ENCODE measurements at places on chromosomes 2 and 18. TPM values are rescaled to one million over a fixed set of nuclear protein-coding genes. Genes with fewer than 3 reads are reported as not detected.

- H3K27me3 ChIP-seq, result no peaks in the 10 kb centered on the region
- H3K4me3 ChIP-seq, result no peak overlapping the region
- H3K27ac ChIP-seq, result no peak overlapping the region
- H3K36me3 ChIP-seq, result no peaks in the 10 kb centered on the region
- H3K4me1 ChIP-seq, result no peaks in the 10 kb centered on the region
These were observed 476.4 kb upstream of the SPHKAP start for GRCh38 chr2:228657807-228658402.

GRCh38 chr2:71630454-71631328 is 177.3 kb downstream of the DYSF start:
- no peak overlapping the region for H3K4me3 ChIP-seq
- no peaks in the 10 kb centered on the region for H3K27me3 ChIP-seq
- no peaks in the 10 kb centered on the region for H3K4me1 ChIP-seq
- no peak overlapping the region for H3K27ac ChIP-seq
- no peak for DNase-seq
- H3K36me3 ChIP-seq, result no peaks in the 10 kb centered on the region

GRCh38 chr2:222040333-222040732 is 258.5 kb downstream of the PAX3 start:
- no peak overlapping the region for H3K4me3 ChIP-seq
- H3K27ac ChIP-seq, result no peak overlapping the region
- H3K36me3 ChIP-seq, result no peaks in the 10 kb centered on the region
- no peak for DNase-seq
- H3K4me1 ChIP-seq, result no peaks in the 10 kb centered on the region

DNA sequence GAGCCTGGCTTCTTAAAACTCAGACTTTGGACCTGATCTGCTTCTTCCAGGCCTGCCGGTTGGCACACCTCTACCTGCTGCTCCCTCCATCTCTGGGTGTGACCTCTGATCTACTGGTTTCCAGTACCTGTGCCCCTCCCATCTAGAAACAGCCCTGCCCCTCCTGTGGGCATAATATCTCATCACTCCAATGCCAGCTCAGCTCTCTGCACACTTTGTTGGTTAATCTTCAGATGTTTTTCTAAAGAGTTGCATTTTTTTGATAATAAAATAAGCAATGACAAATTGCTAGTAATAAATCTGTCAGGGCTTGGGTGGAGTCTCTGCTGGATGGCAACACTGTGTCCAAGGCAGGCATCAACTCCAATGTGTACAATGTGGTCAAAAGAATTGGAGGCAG is 89.6 kb upstream of the PPP1CB start:
- no peak overlapping the region for H3K4me3 ChIP-seq
- no peaks in the 10 kb centered on the region for H3K27me3 ChIP-seq
- H3K36me3 ChIP-seq, result no peaks in the 10 kb centered on the region
- peak overlapping the region; percentile 59 for H3K27ac ChIP-seq

DNA sequence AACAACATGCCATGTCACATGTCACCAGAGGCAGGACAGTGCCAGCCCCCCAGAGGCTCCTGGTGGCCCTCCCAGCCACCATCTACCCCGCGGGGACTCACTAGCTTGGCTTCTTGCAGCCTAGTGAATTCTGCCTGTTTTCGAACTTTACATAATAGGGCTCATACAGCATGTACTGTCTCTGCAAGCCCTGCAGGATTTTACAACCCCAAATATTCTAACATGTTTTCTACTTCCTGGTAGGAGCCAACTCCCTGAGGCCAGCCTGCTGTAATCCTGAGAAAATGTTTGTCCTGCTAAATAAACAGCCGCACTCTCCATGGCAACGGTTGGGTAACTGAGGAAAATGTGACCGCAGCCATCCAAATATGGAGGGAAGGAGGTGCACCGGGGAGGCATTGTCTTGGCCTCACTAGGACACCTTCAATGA is 2.7 kb downstream of the PER2 start:
- H3K4me3 ChIP-seq, result no peak overlapping the region
- no peaks in the 10 kb centered on the region for H3K4me1 ChIP-seq
- peak; percentile 88 for DNase-seq
- H3K27me3 ChIP-seq, result no peaks in the 10 kb centered on the region
- H3K36me3 ChIP-seq, result no peaks in the 10 kb centered on the region

- H3K27ac ChIP-seq, result no peak overlapping the region
- no peaks in the 10 kb centered on the region for H3K27me3 ChIP-seq
These were observed 278.3 kb upstream of the LRATD1 start for GRCh38 chr2:14354231-14354630.

GRCh38 chr2:136916131-136916530 is 150.8 kb downstream of the THSD7B start:
- H3K4me1 ChIP-seq, result no peaks in the 10 kb centered on the region
- no peak for DNase-seq
- H3K36me3 ChIP-seq, result no peaks in the 10 kb centered on the region
- no peak overlapping the region for H3K27ac ChIP-seq
- no peak overlapping the region for H3K4me3 ChIP-seq

Gene NDC80
- total RNA-seq, result 2.4 TPM

Gene THUMPD2
- total RNA-seq, result 14.8 TPM
